NCI-H446 (cell line): ENCODE measurements at places on chromosomes 5 and 9.

GRCh38 chr5:146007270-146007669 lies 70.9 kb downstream of the SH3RF2 start:
- DNase-seq: peak; percentile 17

DNA sequence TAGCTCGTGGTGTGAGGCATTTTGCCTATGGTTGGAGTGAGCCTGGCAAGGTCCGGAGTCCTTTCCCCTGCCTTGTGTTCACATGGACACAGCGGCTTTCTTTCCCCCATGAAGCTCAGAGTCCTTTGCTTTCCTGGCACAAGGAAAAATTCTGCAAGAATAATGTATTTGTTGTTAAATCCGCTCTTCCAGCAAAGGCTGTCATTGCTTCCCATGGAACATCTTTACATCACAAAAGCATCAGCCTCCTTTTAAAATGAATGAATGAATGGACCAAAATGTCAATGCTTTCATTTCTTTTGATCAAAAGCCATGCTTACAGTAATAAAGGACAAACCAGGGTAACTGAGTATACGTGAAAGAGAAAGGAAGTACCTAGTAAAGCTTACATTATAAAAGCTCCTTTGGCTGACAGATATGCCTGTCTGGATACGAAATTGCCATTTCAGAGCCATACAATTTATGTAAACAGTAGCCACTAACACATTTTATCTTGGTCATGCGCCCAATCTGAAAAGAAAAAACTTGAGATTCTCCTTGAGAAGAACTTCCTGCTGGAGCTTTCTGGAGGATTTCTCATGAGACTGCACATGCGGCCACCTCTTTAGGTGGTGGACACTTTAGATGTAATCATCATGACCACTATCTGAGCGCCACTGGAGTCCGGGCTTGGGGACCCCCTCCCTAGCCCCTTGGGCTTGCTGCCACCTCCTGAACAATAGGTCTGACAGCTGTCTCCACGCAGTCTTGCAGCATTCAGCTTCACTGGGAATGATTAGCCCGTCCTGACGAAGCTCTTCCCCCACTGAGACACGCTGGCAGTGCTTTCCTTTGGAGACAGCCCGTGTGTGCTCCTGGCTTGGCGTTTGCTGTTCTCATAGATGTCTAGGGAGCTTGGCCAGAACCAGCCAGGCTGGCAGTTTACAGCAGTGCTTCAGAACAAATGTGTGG lies 355.9 kb downstream of the ADAMTS6 start:
- DNase-seq: peak; percentile 88

DNA sequence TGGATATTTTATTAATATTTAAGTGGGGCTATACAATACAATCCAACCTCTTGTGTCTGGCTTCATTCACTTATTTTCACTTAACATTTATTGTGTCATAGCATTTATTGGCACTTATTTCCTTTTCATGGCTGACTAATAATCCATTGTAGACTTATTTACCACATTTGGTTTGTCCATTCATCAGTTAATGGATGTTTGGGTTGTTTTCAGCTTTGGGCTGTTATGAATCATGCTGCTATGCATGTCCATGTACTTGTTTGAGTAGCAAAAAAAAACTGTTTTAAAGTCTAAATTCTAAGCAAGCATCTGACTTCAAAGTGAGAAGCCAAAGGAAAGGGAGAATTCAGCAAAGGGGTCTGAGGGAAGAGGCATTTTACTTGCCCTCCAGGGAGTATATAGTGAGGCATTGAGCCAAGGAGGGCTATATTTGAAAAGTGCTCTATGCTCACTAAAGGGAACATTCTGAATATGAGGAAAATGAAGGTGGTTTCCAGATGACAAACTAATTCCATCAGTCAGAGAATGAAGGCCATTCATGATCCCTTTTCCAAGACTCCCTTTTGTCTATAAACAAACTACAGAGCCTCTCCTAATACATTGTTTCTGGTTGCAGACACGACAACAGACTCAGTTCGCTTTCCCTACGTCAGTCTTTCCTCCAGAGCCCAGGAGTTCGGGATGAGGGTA lies 532.8 kb upstream of the KLF4 start:
- no peak for DNase-seq

DNA sequence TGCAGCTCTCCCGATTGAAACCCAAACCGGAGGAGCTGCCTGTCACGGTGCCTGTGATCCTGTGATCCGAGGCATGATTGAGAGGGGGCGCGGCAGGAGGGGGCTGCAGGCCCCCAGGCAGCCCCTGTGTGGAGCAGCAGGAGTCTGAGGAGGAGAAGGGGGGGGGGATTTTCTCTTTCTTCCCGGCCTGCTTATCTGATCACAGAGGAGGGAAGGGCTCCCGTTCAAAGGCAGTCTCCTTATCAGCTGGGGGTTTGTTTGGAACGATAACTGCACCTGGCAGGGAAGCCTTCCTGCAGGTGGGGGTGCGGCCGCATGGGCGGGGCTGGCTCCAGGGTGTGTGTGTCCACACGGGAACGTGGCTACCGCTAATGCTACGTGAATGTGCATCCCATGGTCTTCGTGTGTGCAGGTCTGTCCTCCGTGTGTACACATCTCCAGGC lies 38.4 kb downstream of the LMX1B start:
- no peak for DNase-seq

DNA sequence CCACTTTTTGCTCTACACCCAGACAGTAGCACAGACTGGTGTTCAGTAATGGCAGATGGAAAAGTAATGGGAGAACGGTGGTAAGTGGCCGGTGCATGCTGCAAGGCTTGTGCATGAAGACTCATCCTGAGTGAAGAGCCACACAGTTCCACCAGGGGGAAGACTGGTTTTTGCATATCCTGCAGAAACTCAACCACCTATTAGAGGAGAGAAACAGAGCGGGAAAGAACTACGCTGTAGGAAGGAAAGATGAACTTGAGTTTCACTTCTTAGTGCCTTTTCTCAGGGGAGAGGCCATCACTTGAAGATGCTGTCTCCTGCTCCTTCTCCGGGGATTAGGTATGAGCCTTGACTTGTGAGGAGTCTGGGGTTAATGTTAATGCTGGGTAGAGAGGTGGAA lies 9.4 kb upstream of the PRSS3 start:
- DNase-seq: peak; percentile 47

DNA sequence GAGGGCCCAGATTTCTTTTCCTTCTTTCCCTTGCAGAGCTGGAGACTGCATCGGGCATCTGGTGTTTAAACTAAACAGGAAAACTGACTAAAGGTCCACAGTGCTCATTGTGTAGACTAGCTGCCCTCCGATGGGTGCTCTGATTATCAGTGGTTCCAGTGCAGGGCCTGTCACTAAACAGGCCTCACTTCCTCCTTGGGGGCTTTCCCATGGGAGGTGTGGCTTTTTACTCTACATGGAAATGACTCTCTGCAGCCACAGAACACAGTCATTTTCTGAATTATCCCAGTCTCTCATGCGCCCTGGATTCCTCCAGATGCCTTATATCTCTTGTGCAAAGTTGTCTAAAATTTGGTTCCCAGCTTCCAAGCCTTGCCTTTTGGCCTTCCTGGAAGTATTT lies 199.2 kb downstream of the TRIO start:
- no peak for DNase-seq

GRCh38 chr9:87610200-87611155 lies 112.8 kb downstream of the DAPK1 start:
- no peak for DNase-seq

- DNase-seq: no peak
Measured at GRCh38 chr9:135348788-135349150, 130.8 kb upstream of the PPP1R26 start.

GRCh38 chr5:165397516-165397915 lies 1892.1 kb downstream of the MAT2B start:
- DNase-seq: no peak

GRCh38 chr5:9540791-9541190 lies 5.1 kb downstream of the SEMA5A start:
- DNase-seq: no peak

GRCh38 chr5:14281746-14282181 lies 138.6 kb downstream of the TRIO start:
- no peak for DNase-seq

- no peak for DNase-seq
Measured at GRCh38 chr5:176133289-176133870, 104.8 kb upstream of the SIMC1 start.

- DNase-seq: no peak
Measured at GRCh38 chr9:124281931-124282371, 24.2 kb downstream of the NEK6 start.

DNA sequence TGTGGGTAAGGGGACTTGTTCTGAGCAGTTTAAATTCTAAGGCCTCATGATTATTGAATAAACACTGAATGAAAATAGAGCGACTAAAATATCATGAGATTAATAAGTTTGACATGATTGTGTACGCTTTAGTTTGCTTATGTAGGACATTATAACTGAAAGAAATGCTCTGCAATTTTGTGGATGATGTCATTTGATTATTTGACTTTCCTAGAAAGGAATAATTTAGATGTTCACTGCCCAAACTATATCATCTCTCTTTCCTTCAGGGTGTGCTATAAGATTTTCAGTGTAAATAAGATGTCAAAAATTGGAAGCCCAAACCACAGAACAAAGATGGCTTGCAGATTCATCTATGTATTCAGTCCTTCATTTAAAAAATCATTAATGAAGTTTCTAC lies 115.7 kb upstream of the MTAP start:
- DNase-seq: no peak

- DNase-seq: no peak
Measured at GRCh38 chr5:179829732-179830435, 9.2 kb downstream of the SQSTM1 start.

GRCh38 chr9:15972760-15973159 lies 419.9 kb downstream of the CCDC171 start:
- DNase-seq: no peak

DNA sequence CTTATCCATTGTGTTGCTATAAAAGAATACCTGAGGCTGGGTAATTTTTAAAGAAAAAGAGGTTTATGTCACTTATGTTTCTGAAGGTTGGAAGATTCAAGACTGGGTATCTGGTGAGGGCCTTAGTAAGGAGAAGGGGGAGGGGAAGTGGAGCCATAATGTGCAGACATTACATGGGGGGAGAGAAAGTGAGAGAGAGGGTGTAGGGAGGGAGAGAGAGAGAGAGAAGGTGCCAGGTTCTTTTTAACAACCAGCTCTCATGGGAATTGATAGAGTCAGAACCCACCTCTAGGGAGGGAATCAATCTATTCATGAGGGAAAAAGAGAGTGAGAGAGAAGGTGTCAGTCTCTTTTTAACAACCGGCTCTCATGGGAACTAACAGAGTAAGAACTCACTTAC lies 29.5 kb downstream of the SPEF2 start:
- no peak for DNase-seq

DNA sequence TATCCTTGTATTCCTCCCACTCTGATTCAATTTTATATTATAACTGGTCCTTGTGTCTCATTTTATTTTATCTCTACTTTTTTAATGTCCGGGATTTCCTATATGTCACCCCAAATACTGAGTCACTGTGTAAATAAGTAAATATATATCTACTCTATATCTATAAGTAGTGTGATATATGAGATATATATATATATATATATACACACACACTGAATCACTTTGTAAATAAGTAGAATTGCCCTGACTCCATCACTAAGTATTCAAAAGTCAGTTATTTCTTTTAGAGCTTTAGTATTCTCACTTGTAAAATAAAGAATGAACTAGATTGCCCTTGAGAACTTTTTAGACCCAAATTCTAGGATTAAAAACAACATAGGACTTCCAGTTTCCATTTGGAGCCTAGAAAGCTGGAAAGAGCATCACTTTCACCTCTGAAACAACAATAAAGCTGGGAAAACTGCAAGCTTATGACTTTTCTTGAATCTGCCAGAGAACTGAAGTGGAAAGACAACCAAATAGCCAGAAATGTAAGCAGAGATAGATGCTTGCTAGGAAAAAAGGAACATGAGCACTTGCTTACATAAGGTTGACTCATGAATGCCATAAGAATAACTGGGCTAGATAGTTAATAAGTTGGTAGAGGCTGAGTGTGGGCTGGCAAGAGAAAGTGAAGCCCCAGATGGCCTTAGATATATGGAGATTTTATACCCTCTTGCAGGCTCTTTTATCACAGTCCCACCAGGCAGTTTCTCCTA lies 171.1 kb upstream of the TLX3 start:
- no peak for DNase-seq

GRCh38 chr5:67695369-67695768 lies 498.8 kb upstream of the CD180 start:
- no peak for DNase-seq

DNA sequence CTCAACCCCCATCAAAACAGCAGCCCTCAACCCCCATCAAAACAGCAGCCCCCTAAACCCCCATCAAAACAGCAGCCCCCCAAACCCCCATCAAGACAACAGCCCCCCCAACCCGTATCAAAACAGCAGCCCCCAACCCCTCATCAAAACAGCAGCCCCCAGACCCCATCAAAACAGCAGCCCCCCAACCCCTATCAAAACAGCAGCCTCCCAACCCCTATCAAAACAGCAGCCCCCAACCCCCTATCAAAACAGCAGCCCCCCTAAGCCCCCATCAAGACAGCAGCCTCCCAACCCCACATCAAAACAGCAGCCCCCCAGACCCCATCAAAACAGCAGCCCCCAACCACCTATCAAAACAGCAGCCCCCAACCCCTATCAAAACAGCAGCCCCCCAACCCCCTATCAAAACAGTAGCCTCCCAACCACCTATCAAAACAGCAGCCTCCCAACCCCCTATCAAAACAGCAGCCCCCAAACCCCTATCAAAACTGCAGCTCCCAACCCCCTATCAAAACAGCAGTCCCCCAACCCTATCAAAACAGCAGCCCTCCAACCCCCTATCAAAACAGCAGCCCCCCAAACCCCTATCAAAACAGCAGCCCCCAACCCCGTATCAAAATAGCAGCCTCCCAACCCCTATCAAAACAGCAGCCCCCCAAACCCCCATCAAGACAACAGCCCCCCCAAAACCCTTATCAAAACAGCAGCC lies 1.2 kb downstream of the TPPP start:
- DNase-seq: no peak

DNA sequence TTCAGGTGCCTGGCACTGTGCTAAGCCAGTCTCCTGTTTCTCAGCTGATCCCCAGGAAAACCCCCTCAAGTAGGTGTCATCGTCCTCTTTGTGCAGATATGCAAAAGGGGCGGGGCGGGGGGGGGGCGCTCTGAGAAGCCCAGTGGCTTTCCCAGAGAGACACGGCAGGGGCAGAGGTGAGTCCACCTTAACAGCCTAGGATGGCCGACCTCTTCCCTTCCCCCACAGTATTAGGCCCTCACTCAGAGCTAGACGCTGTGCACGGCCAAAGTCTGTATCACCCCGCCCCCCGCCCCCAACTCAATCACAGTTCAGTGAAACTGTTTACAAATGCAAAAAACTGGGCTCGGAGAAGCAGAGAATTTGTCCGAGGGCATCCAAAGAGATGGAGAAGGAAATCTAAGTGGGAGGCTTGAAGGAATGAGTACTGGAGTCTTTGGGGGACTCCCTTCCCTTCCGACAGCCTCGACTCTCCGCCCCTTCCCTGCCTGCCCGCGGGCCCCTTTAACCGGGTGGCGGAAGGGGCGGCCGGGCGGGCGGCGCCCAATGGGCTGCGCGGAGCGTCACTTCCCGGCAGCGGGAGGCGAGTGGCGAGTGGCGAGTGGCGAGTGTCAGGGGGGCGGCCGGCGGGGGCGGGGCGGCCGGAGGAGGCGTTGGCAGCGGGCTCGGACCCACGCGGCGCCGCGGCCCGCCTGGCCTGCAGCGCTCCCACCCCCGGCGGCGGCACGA lies at the start of gene ERGIC1:
ERGIC1 (plus strand) TSS at position 566 of the 729 bp plus-strand sequence; CDS start at position 729, 163 bp downstream.
- DNase-seq: peak; percentile 69
